ENCODE measurements at places on chromosomes 6 and 20. TPM values are rescaled to one million over a fixed set of nuclear protein-coding genes. Genes with fewer than 3 reads are reported as not detected.

ZNF831 gene
- total RNA-seq, result 0.09 TPM

FAM162B gene
- total RNA-seq, result 1.0 TPM

RIMS1 gene
- 0.17 TPM for total RNA-seq

COX4I2 gene
- not detected for total RNA-seq

- DNase-seq, result no peak
These were observed 183.1 kb downstream of the GMPR start for GRCh38 chr6:16421462-16421960.

DNA sequence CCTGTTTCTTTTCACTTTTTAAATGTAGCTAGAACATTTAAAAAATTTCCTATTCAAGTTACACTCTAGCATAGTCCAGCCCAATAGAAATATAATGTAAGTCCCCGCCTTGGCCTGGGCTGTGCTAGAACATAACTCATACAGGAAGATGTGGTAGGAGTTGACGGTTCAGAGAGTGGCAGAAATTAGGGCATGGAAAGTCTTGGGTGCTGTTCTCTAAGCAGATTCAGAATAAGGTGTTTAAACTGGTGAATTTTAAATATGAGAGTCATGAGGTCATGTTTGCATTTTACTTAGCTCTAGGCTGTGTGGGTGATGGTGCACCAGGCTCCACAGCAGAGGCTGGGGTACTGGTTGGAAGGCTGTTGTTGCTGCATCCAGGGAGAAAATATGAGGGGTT lies 256.5 kb downstream of the FARS2 start:
- DNase-seq, result no peak

GRCh38 chr20:16917636-16918035 lies 169.5 kb downstream of the OTOR start:
- no peak for DNase-seq

DNA sequence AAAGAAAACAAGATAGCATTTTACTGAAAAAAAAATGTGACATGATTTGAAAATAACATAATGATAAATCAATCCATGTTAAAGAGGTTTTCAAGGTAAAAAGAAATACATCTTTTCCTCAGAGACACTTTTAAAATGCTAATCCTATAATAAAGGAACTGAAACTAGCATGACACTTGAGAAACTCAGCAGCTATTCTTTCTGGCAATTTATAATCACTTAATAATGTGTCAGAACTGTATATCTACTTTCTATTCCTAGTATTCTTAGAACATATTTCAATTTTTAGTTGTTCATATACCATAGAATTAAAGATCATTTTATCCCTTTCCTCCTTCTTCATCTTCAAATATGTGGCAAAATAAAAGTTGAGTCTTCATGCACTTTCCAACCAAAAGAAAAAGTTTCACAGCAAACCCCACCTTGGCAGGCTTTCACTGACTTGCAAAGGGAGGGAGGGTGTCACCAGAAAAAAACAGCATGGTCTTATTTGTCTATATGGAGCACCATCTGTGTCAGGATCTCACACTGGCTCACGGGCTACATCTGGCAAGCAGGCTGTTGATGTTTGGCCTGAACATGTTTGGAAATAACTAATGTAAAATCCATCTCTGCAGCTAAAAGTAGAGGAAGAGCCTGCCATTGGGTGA lies 48.5 kb downstream of the FHL5 start:
- no peak for DNase-seq

- DNase-seq, result no peak
These were observed 70.1 kb upstream of the AFDN start for GRCh38 chr6:167756597-167756996.

All from liver (tissue), 10 donors.